ENCODE measurements at places on chromosomes 11 and 22.
A peak's percentile ranks its signal among the peaks of the same experiment; 100 is the strongest.

- peak; percentile 89 for DNase-seq
Measured at GRCh38 chr11:4393209-4393857, at the start of gene TRIM21. TSS of gene TRIM21 (minus strand) at chr11:4393702. CDS start at chr11:4390409, 3,293 bp downstream.

GRCh38 chr22:37002633-37003032 is 16.6 kb downstream of the TST start:
- no peak for DNase-seq

DNA sequence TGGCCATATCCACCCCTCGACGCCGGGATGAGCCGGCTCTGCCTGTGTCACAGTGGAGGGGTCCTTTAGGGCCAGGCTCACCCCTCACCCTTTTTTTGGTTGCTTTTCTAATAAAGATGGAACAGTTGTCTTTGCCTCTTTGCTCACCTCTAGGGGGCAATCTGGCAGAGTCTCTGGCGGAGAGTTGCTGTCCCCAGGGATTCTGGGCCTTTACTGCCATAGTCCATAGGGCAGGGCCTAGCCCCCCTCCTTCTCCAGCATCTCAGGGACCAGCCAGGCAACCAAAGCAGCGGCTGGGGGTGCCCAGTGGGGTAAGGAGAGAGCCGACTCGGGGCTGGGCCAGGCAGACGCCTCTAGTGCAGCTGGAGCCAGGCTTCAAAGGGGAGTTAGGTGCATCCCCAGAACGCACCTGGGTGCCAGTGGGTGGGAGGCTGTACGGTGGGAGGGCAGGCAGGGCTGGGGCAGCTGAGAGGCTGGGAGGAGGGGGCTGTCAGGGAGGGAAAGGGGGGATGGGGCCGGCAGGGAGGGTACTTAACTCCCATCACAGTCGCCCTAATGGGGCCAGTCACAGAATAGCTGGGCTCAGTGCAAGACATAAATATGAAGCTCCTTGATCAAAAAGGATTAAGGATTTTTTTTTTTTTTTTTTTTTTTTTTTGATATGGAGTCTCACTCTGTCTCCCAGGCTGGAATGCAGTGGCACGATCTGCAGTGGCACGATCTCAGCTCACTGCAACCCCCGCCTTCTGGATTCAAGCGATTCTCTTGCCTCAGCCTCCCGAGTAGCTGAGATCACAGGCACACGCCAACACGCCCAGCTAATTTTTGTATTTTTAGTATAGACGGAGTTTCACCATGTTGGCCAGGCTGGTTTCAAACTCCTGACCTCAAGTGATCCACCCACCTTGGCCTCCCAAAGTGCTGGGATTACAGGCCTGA is 2.5 kb upstream of the SUSD2 start:
- DNase-seq, result peak; percentile 20

- peak; percentile 91 for DNase-seq
Measured at GRCh38 chr11:67583247-67584204, at the start of gene GSTP1. TSS of gene GSTP1 (plus strand) at chr11:67583812. CDS start at chr11:67583844, 32 bp downstream.

GRCh38 chr11:31877083-31877482 is 66.0 kb upstream of the PAX6 start:
- DNase-seq, result no peak

GRCh38 chr11:118098996-118099837 is 12.5 kb upstream of the SMIM35 start:
- DNase-seq, result no peak

GRCh38 chr11:72631806-72632731 is 42.2 kb downstream of the PDE2A start:
- no peak for DNase-seq

GRCh38 chr11:101003468-101003867 is 126.1 kb downstream of the PGR start:
- DNase-seq, result peak; percentile 27

GRCh38 chr11:119483341-119483880 is 60.4 kb upstream of the THY1 start:
- DNase-seq, result no peak

DNA sequence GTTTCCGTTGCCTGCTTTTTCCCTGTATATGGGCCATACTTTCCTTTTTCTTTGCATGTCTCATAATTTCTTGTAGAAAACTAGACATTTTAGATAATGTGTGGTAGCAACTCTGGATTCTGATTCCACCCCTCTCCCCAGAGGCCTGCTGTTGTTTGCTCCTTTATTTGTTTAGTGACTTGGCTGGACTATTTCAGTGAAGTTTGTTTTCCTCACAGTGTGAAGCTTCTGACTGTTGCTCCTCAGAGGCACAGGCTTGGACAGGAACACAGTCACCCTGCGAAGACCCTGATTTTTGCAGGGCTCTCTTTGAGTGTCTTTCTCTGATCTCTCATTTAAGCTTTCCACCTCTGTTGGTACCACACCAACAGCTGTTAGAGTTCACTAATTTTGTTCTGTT is 72.5 kb downstream of the SWAP70 start:
- no peak for DNase-seq

GRCh38 chr11:1339066-1339675 is 29.7 kb upstream of the TOLLIP start:
- no peak for DNase-seq

DNA sequence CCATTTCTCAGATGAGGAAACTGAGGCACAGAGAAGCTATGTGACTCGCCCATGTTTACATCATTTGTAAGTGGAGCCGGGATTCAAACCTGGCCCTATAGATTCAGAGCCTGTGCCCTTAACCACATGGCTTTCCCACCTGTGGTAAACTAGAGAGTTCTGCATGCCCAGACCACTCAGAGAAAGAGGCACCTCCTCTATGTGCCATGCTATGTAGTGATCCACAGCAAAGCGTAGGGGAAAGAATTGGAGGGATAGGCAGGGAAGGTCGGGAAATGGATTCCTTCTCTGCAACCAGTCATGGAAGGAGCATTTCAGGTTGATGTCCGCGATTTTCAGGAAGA is 15.4 kb upstream of the POU2AF2 start:
- DNase-seq, result no peak

- DNase-seq, result no peak
Measured at GRCh38 chr11:14408612-14409011, 49.6 kb upstream of the RRAS2 start.

GRCh38 chr11:112745973-112746372 is 215.2 kb upstream of the NCAM1 start:
- no peak for DNase-seq

GRCh38 chr11:71139516-71140205 is 112.7 kb downstream of the SHANK2 start:
- DNase-seq, result no peak

GRCh38 chr11:111819161-111819828 is 52.1 kb downstream of the ALG9 start:
- DNase-seq, result no peak

DNA sequence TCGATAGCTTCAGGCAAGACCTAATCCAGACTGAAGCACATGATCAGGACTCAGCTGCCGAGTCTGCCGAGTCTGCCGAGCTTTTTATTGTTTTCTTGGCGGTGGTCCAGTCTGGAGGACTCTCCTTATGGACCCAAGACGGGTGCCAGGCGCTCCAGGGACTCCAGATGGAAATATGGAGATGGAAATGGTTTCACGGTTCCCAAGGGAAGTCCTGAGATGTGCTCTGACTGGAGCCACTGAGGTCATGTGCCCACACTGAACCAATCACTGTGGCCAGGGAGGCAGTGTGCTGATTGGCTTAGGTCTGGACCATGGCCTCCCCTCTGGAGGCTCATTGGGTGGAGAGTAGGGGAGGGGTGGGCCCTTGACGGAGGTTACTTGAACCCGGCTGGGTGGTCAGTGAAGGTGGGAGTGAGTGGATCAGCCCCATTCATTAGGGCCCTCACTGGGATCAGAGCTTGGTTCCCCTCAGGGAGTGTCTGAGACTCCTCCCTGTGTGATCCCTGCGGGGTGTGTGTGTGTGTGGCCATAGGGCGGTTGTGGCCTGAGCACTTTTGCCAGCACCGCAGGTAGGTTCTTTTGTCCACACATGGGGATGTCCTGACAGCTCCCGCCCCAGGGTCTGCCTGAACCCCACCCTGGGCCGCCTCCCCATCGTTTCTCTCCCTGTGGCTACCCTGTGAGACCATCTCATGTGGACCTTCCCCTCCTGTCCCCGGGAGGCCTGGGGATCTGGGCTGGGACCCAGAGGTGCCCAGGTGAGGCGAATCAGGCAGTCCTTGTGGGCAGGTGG is 14.0 kb downstream of the RPS6KA4 start:
- no peak for DNase-seq

- no peak for DNase-seq
Measured at GRCh38 chr11:128642571-128642970, 51.3 kb upstream of the FLI1 start.

- DNase-seq, result no peak
Measured at GRCh38 chr22:42920101-42920820, 63.2 kb upstream of the ARFGAP3 start.

DNA sequence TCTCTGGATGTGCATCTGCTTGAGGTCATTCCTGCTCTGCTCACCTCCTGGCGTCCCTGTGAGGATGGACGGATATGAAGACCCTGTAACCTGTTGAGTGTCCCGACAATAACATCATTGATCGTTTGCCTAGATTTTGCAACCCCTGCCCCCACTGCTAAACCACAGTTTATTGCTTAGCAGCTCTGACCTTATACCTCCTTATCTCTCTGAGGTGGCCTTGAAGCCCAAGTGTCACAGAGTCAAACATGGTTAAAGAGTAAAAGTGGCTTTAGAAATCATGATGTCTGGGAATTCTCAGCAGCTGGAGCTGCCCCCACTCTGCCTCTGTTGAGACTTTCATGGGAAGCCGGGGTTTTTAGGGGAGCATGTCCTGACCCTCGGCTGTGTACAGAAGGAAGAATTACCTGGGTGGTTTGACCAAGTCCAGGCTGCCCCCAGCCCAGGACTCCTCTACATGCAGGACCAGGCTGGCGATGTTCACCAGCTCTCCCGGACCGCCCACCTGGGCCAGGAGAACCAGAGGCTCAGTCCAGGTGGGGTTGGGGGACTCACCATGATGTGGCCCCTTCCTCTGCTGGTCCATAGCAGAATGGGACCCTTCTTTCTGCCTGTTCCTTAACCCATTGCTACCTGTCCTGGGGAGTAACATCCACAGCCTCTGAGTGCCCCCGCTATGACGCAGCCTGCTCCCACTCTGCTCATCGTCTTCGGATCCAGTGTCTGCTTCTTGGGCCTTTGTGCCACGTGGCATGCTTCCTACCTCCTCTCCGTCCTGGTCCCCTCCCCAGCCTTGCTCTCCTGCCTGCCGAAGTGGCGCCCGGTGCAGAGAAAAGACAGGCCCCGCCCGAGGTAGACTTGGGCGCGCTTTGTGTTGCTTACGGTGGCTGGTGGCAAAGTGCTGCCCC is 33.4 kb upstream of the FTH1 start:
- DNase-seq, result no peak

DNA sequence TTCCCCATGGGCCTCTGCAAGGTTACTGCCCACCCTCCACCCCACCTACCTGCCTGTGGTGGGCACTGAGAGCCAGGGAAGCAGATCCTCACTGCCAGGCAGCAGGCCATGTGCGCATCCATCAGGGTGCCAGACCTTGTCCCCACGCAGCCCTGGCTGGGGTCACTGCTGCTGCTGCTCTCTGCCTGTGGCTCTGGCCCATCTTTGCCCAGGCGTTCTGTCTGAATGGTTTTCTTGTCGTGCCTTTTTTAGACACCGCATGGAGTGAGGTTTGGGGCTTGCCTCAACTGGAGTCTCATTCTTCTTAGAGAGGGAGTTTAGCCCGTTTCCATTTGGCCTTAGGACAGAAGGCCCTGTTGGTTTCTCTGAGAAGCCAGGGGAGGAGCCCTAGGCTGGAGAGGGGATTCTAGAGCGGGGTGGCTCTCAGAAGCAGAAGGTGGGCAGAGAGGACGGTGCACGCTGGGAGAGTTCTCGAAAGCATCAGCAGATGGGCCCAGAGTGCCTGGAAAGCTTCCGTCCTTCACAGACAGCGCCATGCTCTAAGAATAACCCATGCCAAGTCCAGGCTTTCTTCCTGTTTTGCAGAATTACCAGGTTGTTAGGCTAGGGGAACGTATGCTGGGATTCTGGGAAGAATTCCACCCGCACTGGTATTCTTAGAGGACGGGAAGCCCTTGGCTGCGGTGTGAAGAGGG is 8.1 kb downstream of the TANGO2 start:
- DNase-seq, result no peak

GRCh38 chr11:44823006-44823405 is 96.2 kb downstream of the TSPAN18 start:
- peak; percentile 24 for DNase-seq

DNA sequence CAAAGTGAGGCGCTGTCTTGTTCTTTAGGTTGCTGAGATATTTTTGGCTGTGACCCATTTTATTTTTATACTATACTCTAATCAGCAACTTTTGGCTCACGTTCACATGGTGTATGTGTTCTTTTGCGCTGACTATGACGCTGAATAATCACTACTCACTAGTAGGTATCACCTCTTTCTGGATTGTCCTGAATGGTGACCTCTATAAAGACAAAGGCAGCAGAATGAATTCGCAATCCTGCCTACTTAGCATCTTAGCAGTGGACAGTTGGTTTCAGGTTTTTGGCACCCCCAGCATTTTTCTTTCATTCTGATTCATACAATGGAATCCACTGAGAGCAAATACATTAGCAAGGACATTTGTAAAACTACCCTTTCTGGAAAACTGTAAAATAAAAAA is 351.3 kb downstream of the JRKL start:
- no peak for DNase-seq

- no peak for DNase-seq
Measured at GRCh38 chr11:15590132-15590531, 475.4 kb downstream of the INSC start.

- DNase-seq, result peak; percentile 70
Measured at GRCh38 chr11:123069908-123070821, 8.2 kb upstream of the HSPA8 start.

GRCh38 chr11:130088217-130088616 is 18.5 kb downstream of the APLP2 start:
- DNase-seq, result no peak

DNA sequence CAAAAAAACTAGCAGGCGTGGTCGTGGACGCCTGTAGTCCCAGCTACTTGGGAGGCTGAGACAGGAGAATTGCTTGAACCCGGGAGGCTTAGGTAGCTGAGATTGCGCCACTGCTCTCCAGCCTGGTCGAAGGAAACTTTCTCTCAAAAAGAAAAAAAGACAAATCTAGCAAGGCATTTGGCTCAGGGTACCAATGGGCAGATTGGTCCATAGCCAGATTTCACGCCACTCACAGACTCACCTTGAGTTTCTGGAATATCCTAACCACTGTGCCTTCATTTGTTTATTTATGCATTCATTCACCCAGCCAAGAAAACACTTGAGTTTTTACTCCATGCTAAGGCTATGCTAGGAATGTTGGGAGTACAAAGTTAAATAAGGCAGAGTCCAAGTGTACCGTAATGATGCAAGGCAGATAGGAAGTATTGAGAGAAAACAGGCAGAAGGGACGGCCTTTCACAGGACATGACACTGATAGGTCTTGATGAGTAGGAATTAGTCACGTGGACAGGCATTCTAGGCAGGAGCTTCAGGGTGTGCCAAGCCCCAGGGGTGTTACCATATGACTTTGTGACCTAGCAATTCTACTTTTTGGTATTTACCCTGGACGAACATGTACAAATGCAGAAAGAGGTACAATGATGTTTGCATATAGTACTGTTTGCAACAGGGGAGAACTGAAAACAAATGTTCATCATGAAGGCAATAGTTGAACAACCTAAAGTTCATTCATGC is 3.0 kb upstream of the PACSIN3 start:
- DNase-seq, result no peak

GRCh38 chr11:10392095-10393079 is 62.7 kb upstream of the AMPD3 start:
- DNase-seq, result no peak

GRCh38 chr22:27796829-27797519 is 4.6 kb downstream of the MN1 start:
- no peak for DNase-seq

GRCh38 chr22:49331223-49331815 is 496.4 kb downstream of the BRD1 start:
- no peak for DNase-seq
